Activated CD4-positive, alpha-beta T cell treated with anti-CD3 and anti-CD28 coated beads for 36 hours (primary cell): ENCODE measurements at places on chromosomes 3 and 15.
A peak's percentile ranks its signal among the peaks of the same experiment; 100 is the strongest.

DNA sequence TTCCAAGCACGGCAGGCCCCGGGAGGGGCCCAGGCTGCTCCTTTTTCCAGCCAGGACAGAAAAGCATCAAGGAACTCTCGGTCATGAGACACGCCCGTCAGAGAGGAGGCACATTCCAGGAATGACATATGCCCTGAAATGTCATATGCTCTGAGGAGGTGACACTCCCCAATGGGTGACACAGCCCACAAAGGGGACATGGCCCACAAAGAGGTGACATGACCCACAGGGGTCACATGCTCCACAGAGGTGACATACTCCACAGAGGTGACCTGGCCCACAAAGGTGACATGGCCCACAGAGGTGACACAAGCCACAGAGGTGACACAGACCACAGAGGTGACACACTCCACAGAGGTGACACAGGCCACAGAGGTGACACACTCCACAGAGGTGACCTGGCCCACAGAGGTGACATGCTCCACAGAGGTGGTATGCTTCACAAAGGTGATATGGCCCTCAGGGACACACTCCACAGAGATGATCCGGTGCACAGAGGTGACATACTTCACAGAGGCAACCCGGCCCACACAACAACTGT is 79.2 kb downstream of the ABHD5 start:
- no peaks in the 10 kb centered on the region for H3K27me3 ChIP-seq
- H3K27ac ChIP-seq: no peak overlapping the region
- H3K4me3 ChIP-seq: no peak overlapping the region
- H3K36me3 ChIP-seq: no peaks in the 10 kb centered on the region
- peak; percentile 49 for DNase-seq

- H3K4me3 ChIP-seq: no peak overlapping the region
- peaks cover 45% of the 10 kb centered on the region for H3K36me3 ChIP-seq
- DNase-seq: no peak
- no peaks in the 10 kb centered on the region for H3K4me1 ChIP-seq
- H3K27ac ChIP-seq: no peak overlapping the region
Measured at GRCh38 chr3:149167898-149168297, 38.5 kb downstream of the HPS3 start.

- no peak overlapping the region for H3K27ac ChIP-seq
- DNase-seq: no peak
Measured at GRCh38 chr3:144229953-144230352, 258.3 kb downstream of the DIPK2A start.

GRCh38 chr15:85532689-85533088 is 152.3 kb downstream of the AKAP13 start:
- H3K4me3 ChIP-seq: no peak overlapping the region
- no peak for DNase-seq
- H3K27me3 ChIP-seq: no peaks in the 10 kb centered on the region
- H3K36me3 ChIP-seq: peaks cover 9% of the 10 kb centered on the region
- H3K27ac ChIP-seq: no peak overlapping the region

- H3K27ac ChIP-seq: no peak overlapping the region
- H3K36me3 ChIP-seq: no peaks in the 10 kb centered on the region
- no peak for DNase-seq
Measured at GRCh38 chr3:14918356-14918860, 29.0 kb upstream of the NR2C2 start.

DNA sequence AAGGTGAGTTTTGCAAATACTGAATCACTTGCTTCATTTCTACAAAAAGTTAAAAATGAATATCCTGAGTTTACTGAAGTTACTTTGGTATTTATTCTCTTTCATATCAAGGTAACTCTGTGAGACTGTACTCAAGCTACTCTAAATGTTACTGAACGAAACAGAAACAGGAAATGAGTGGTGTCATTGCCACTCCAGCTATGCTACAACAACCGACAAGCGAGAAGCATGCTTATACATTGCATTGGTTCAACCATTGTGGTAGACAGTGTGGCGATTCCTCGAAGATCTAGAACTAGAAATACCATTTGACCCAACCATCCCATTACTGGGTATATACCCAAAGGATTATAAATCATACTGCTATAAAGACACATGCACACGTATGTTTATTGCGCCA is 313.2 kb upstream of the THBS1 start:
- H3K4me1 ChIP-seq: peaks cover 4% of the 10 kb centered on the region
- H3K36me3 ChIP-seq: no peaks in the 10 kb centered on the region
- no peak for DNase-seq
- H3K27me3 ChIP-seq: peaks cover 4% of the 10 kb centered on the region
- no peak overlapping the region for H3K27ac ChIP-seq

DNA sequence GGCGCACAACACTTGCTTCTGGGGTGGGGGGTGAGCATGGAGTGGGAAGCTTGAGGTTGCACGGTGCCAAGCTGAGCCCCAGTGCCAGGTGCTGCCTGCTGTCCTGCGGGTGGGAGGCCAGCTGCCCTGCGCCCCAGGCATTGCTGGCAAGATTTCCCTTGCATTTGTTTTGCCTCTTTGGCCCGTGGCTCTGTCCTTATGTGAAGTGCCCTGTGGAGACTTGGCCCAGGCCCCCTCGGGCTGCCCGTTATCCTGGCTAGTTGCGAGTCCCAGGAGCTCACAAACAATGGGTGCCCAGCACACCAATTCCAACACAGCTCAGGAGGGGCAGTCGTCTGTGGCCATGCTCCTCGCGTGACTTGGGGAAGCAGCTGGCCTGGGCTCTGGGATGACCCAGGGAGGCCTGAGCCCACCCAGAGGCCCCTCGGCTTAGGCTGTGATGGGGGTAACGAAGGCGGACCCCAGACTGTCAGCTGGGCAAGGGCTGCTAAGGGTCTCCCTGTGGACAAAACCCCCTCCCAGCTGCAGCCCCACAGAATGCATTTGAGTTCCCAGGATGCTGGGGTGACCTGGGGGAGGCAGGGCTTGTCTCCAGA is 5.9 kb downstream of the C3orf22 start:
- H3K4me3 ChIP-seq: no peak overlapping the region
- DNase-seq: no peak
- no peak overlapping the region for H3K27ac ChIP-seq
- no peaks in the 10 kb centered on the region for H3K27me3 ChIP-seq

- H3K36me3 ChIP-seq: no peaks in the 10 kb centered on the region
- no peak overlapping the region for H3K4me3 ChIP-seq
- H3K4me1 ChIP-seq: no peaks in the 10 kb centered on the region
- no peak overlapping the region for H3K27ac ChIP-seq
- DNase-seq: no peak
- H3K27me3 ChIP-seq: no peaks in the 10 kb centered on the region
Measured at GRCh38 chr3:62602129-62602770, 228.9 kb upstream of the FEZF2 start.

- no peak for DNase-seq
- H3K4me3 ChIP-seq: no peak overlapping the region
- H3K36me3 ChIP-seq: no peaks in the 10 kb centered on the region
- H3K4me1 ChIP-seq: peaks cover 34% of the 10 kb centered on the region
- no peaks in the 10 kb centered on the region for H3K27me3 ChIP-seq
Measured at GRCh38 chr15:77160562-77161478, 89.9 kb upstream of the TSPAN3 start.

DNA sequence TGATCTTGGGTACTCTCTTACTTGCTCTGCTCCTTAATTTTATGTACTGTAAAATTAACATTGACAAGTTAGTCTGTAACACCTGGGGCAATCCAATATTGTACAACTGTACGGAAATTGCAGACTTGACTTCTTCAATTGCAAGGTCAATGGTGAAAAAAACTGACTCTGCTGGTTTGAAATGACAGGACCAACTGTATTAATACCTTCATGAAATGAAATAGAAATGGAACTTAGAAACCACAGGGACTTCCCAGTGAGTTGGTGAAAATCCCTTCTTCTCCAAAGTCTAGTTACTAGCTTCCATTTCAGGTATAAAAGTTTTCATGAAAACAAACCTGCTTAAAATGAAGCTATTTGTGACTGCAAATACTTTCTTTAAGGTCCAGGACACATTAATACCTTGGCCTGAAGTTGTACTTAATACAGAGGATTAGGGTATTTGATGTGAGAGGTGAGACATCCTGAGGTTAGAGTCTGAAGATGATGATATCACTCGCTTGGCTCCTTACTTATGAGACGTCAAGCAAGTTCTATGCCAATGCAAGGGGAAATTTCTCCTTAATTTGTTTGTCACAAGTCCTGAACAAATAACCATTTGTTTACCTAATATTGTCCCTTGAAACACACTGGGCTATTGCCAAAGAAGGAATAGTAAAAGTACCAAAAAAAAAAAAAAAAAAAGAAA is 226.2 kb upstream of the TP63 start:
- H3K27ac ChIP-seq: no peak overlapping the region
- H3K4me1 ChIP-seq: peaks cover 10% of the 10 kb centered on the region
- no peak overlapping the region for H3K4me3 ChIP-seq
- H3K27me3 ChIP-seq: no peaks in the 10 kb centered on the region
